Stimulated activated CD4-positive, alpha-beta T cell treated with anti-CD3 and anti-CD28 coated beads, TNF-alpha, amount 100 ng/mL, for 4 hours (primary cell): ENCODE measurements at places on chromosomes 4 and X.

GRCh38 chr4:35541146-35541887 lies 703.0 kb downstream of the ARAP2 start:
- no peak for DNase-seq

DNA sequence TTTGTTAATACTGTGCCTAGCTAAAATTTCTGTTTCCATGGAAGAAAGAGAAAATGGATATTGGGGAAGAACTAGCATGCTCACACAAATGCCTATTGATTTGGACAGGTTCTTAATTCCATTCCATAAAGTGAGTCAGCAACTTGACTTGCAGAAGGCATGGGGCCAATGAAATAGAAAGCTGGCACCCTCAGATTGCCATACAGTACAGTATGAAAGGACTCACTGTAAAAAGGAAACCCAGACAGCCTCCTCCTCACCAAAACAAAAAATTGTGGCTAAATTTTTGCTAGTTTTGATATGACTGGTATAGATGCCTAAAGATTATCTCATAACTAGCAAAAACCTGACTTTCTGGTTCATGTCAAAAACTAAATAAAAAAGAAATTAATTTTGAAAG lies 11.2 kb upstream of the TAB3 start:
- no peak for DNase-seq

GRCh38 chr4:150176547-150176946 lies 98.3 kb downstream of the DCLK2 start:
- no peak for DNase-seq

DNA sequence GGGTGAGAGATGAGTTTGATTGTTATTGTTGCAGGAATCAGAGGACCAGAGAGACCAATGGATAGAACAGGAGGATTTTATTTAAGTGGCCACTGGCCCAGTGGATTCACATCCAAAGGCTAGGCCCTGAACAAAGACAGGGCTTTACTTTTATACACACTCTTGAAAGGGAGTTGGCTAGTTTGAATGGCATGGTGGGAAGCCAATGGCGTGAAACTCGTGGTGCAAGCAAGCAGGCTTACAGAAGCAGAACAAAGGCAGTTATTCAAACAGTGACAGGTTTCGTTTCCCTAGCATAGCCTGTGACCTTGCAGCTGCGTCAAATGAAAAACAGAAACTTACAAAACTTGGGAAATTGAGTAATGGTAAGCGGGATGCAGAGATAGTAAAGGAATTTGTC lies 110.2 kb upstream of the PRDX4 start:
- no peak for DNase-seq

DNA sequence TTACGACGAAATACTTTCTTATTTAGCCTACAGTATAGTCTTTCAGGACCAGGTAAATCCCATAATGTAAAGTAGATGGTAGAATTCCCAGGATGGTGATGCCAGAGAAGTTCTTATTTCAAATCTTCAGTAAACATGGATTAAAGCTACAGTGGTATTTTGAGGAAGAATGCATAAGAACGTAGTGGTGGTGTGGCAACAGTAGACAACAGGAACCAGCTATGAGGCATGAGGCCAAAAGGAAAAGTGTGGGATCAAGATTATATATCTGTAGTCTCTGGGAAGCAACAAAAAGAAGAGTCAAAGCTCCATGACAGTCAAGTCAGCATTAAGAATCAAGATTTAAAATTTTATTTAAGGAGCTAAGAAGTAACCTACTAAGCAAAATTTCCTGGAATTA lies 60.2 kb downstream of the METTL14 start:
- no peak for DNase-seq

GRCh38 chrX:70970482-70970995 lies 39.6 kb upstream of the SLC7A3 start:
- DNase-seq: no peak

- DNase-seq: no peak
These were observed 51.4 kb downstream of the NALF2 start for GRCh38 chrX:69555481-69556041.

DNA sequence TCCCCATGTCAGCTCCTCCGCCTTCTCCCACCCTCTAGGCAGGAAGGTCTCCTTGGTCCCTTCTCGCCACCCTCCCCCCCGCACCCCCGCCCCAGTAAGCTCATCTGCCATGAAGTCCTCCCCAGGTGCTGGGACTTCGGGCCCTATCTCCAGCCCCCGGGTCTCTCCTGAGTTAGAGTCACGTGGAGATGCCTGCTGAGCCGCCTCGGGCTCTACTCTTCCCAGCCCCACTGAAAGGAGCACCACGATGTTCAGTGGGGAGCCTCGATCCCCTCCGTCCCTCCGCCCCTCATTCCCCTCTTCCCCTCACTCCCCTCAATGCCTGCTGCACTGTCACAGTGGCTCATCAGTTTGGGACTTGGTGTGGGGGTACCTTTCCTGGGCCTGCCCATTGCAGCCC lies 3.9 kb downstream of the HTRA3 start:
- DNase-seq: no peak

- DNase-seq: no peak
These were observed 51.4 kb upstream of the ZFP42 start for GRCh38 chr4:187944179-187944578.

GRCh38 chrX:10620121-10620699 lies at the start of gene MID1:
Gene MID1 (minus strand): TSS chrX:10620585. CDS start chrX:10567547, 53,038 bp downstream.
- no peak for DNase-seq

DNA sequence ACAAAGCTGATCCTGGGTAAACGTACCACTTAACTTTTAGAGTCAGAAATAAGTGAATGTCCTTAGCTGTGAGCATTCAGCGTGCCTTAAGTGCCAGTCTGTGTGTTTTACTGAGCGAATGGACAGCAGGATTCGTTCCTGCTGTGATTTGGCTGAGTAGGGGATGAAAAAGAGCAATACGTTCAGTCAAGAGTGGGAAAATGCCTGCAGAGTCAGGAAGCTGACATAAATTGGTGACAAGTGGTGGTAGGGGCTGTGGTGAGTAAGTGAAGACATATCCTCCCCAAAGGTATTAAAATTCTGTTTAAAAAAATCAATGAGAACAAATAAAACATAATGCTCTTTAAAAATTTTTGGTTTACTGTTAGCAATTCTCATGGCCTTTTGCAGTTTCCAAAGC lies 56.6 kb upstream of the TNIP3 start:
- DNase-seq: no peak

GRCh38 chrX:38660395-38661102 lies 99.2 kb downstream of the TSPAN7 start:
- DNase-seq: no peak

- DNase-seq: no peak
These were observed 51.3 kb upstream of the TMPRSS11F start for GRCh38 chr4:68180849-68181526.

DNA sequence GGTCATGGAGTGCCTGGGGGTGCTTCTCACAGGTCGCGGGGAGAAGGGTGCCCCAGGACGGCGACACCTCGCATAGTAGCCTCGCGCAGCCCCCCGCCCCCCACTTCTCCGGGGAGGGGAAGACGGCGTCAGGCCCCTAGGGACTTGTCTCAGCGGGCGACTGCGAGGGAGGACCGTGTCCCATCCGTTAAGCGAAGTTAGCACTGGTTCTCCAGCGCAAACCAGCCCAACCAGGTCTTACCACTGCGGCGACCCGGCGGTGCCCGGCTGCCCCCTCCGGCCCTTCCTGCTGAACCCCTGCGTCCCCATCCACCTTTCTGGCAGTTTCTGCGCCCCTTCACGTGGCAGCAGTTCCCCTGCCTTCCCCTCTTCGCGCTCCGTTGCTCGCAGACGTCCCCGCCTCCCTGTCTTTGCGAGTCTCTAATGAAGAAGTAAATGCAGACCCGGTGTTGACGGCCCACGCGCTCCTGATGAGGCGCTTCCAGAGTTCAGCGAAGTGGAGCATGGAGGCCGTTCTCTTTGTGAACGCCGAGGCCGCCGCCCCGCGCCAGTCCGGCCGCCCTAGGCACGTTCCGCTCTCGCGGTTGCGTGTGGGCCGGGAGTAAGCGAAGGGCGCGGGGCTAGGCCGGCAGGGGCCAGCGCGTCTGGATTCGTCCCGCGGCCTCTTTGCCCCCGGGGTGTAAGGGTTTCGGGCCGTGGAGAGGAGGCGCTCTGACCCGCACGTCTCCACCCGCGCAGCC lies 3.0 kb downstream of the SLIT2 start:
- DNase-seq: no peak

- DNase-seq: no peak
These were observed 280.6 kb downstream of the PPP3CA start for GRCh38 chr4:101066626-101067170.

- DNase-seq: no peak
These were observed 19.1 kb downstream of the MFAP3L start for GRCh38 chr4:170007113-170007512.

GRCh38 chr4:27764526-27764837 lies 903.8 kb downstream of the STIM2 start:
- DNase-seq: no peak

DNA sequence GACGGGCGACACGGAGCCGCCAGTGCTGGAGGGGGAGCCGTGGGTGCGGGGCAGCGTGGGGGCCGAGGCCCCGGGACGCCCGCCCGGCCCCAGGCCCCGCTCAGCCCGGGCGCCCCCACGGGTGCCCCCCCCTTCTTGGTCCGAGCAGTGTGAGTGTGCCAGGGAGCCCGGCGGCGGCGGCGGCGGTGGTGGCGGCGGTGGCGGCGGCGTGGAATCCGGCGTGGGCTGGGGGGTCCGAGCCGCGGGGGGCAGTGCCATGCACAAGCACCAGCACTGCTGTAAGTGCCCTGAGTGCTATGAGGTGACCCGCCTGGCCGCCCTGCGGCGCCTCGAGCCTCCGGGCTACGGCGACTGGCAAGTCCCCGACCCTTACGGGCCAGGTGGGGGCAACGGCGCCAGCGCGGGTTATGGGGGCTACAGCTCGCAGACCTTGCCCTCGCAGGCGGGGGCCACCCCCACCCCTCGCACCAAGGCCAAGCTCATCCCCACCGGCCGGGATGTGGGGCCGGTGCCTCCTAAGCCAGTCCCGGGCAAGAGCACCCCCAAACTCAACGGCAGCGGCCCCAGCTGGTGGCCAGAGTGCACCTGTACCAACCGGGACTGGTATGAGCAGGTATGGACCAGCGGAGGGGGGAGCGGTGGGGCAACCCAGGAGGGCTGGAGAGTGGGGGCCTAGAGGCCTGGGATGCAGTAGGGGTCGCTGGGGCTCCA lies 466 bp downstream of the DLG3 start:
- no peak for DNase-seq

GRCh38 chr4:121927948-121928347 lies 23.9 kb downstream of the TRPC3 start:
- no peak for DNase-seq

- no peak for DNase-seq
These were observed 12.7 kb upstream of the CXCL6 start for GRCh38 chr4:73823760-73824159.

DNA sequence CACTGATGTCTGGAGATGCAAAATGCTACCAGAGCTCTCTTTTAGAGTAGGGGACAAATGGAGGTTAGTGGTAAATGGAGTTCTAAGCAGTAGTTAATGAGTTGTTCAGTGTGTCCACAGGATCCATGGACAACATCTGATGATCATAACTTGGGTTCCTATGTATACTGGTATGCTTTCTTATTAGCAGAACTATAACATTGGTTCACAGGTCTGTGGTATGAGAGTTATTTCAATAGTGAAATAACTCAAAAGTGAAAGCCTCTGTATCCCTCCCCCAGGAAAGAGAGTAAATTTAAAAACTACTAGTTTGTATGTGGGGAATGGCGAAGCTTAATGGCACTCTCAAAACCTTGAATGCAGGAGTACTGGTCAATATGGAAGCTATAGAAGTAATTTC lies 363.5 kb upstream of the EMCN start:
- DNase-seq: no peak

- no peak for DNase-seq
These were observed 29.5 kb upstream of the MAP3K15 start for GRCh38 chrX:19544693-19545305.

DNA sequence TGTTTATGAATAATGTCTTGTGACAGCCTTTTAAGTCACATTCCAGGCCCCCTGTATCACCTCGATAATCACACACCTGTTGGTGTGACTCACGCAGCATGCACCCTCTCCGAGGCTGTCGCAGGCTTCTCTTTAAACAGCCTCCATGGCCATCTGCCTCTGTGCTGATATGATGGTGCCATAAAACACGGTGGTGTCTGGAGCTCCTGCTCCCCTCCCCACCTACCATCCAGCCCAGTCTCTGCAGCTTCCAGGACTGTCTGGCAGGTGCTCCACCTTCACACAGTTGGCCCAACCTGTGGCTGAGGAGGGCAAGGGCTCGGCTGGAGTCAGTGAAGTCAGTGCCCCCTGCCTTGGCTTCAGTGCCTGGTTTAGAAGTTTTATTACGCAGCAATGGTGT lies 173.8 kb upstream of the RPL34 start:
- no peak for DNase-seq

- DNase-seq: no peak
These were observed 54.6 kb downstream of the NIPAL1 start for GRCh38 chr4:48071191-48071590.

GRCh38 chr4:80592950-80593349 lies 257.4 kb downstream of the CFAP299 start:
- DNase-seq: no peak

- DNase-seq: no peak
These were observed 247.5 kb downstream of the PDGFC start for GRCh38 chr4:156723951-156724668.

- no peak for DNase-seq
These were observed 3.3 kb downstream of the SH3BP2 start for GRCh38 chr4:2795893-2796848.

GRCh38 chr4:98565681-98566301 lies 92.6 kb downstream of the TSPAN5 start:
- DNase-seq: no peak

DNA sequence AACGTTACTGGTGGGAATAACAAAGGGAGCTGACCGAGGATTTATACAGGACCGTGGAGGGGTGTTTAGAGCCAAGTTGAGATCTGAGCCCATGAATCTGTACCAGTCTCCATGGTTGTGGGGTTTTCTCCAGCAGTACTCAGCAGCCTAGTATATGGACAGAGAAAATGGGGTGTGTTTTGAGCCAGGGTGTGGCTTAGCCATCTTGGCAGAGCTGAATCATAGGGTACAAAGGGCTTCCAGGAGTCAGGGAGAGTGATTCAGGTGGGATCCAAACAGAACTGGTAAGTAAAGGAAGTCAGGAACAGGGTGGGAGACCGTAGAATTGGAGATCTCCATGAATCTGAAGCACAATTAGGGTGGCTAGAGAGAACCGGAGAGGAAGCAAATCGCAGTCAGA lies 7.4 kb upstream of the HPRT1 start:
- no peak for DNase-seq

GRCh38 chrX:134932528-134933217 lies 58.1 kb upstream of the SMIM10 start:
- DNase-seq: no peak

GRCh38 chr4:105633241-105633640 lies 75.2 kb downstream of the INTS12 start:
- DNase-seq: no peak

DNA sequence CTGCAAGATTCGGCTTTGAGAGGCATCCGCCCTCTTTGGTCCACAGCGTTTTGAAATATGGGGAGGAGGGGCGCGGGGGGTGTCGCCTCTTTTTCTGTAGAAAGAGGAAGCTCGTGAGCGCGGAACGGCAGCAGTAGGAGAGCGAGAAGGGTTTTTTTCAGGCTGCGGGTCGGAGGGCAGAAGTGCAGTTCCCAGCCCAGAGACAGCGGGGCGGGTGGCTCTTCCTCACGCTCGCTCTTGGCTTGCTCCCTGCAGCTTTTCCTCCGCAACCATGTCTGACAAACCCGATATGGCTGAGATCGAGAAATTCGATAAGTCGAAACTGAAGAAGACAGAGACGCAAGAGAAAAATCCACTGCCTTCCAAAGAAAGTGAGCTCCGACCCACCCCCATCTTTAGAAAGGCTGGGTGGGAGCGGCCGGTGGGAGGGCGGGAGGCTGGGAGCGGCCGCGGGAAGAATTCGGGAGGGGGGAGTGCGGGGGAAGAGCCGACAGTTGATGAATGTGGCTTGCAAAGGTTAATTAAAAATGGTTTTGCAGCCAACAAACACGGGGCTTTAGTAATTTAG lies 1.2 kb downstream of the TMSB4X start:
- no peak for DNase-seq
